Fibroblast of skin of left quadriceps (primary cell): ENCODE measurements at places on chromosomes 12 and 14.

- DNase-seq = no peak
Observed at GRCh38 chr12:18631339-18631738, 106.5 kb downstream of the PLCZ1 start.

DNA sequence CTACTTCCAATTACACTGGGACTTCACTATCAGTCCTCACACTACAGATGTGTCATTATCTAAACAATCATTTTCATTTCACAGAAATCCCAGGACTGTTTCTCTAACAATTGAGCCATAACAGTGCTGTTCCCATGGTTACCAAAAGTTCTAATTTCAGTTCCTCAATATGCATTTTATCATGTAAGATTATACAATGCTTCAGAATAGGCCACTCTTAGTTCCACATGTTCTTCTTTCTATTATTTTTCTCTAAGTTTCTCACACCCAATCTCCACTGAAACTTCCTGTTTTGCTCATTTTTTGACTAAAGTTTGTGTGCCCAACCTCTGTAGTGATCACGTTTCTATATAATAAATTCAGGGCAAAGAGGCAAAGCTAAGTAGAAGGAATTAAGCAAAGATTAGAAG lies 185.8 kb downstream of the DUSP6 start:
- DNase-seq = no peak

DNA sequence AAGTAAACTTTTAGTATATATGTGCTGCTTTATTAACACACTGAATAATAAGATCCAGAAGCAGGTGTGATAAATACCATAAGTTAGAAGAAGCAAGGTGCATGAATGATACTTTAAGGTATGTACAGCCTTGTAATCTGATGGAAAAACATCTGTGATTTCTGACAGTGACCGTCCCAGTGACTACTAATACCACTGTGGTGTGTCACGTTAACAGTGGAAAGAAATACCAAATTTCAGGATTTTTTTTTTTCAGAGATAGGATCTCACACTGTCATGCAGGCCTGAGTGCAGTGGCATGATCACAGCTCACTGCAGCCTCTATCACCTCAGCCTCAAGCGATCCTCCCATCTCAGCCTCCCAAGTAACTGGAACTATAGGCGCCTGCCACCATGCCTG lies 21.5 kb downstream of the SDS start:
- DNase-seq = no peak

- DNase-seq = no peak
Observed at GRCh38 chr14:45068396-45068795, 15.5 kb upstream of the PRPF39 start.
